ENCODE measurements at places on chromosomes 6 and 20. TPM values are rescaled to one million over a fixed set of nuclear protein-coding genes. Genes with fewer than 3 reads are reported as not detected.
A peak's percentile ranks its signal among the peaks of the same experiment; 100 is the strongest.

The NUP43 gene
- 36.2 TPM for total RNA-seq

- no peaks in the 10 kb centered on the region for H3K36me3 ChIP-seq
- H3K27me3 ChIP-seq: no peaks in the 10 kb centered on the region
- H3K4me3 ChIP-seq: no peak overlapping the region
- H3K27ac ChIP-seq: no peak overlapping the region
- no peak for DNase-seq
Observed at GRCh38 chr6:16158943-16159557, 30.2 kb downstream of the MYLIP start.

The SMLR1 gene
- not detected for total RNA-seq

- DNase-seq: no peak
- 0 out of 2 replicates have a peak, but pooled peaks cover 1% of the 10 kb centered on the region for H3K4me1 ChIP-seq
- H3K27me3 ChIP-seq: peaks cover 82% of the 10 kb centered on the region
- H3K4me3 ChIP-seq: no peak overlapping the region
Observed at GRCh38 chr20:63255931-63256704, 1.9 kb upstream of the NKAIN4 start.

GRCh38 chr6:15522026-15522425, 140.8 kb downstream of the DTNBP1 start:
- H3K4me3 ChIP-seq: no peak overlapping the region
- peaks cover 12% of the 10 kb centered on the region for H3K36me3 ChIP-seq
- DNase-seq: no peak
- no peak overlapping the region for H3K27ac ChIP-seq
- no peaks in the 10 kb centered on the region for H3K27me3 ChIP-seq
- H3K4me1 ChIP-seq: no peaks in the 10 kb centered on the region

- H3K36me3 ChIP-seq: no peaks in the 10 kb centered on the region
- no peak overlapping the region for H3K4me3 ChIP-seq
- no peak overlapping the region for H3K27ac ChIP-seq
- no peaks in the 10 kb centered on the region for H3K27me3 ChIP-seq
- DNase-seq: peak; percentile 6
Observed at GRCh38 chr20:53982624-53983023, 87.8 kb downstream of the BCAS1 start.

The OR2B6 gene
- total RNA-seq: 1.5 TPM

DNA sequence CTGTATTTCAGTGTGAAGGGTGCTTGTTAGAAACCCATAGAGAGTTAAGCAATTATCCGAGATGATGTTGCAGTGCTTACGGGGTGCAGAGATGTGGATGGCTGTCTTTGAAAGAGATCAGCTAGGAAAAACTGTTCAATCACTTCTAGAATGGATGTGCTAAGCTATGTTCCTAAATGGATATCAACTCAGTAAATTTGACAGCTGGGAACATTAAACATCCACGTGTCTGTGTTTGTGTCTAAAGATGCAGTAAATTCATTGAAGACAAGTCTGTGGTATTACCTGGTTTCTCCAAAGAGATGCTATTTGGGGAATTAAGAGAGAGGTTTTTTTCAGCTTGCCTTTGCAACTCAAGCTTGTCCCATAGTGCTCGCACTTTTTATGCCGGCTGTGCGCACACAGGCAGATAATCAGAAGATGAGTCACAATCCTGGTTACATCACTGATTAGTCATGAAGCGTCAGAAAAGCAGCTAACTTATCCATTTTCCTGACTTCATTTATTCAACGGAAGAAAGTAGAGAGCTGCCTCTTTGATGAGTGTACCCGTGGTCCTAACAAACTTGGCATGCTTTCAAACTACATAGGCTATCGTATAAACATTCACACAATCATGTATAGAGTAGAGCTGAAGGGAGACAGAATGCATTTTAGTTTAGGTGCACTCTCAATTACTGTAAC, 691.7 kb upstream of the SLC35B3 start:
- H3K36me3 ChIP-seq: no peaks in the 10 kb centered on the region
- H3K27ac ChIP-seq: no peak overlapping the region
- no peaks in the 10 kb centered on the region for H3K4me1 ChIP-seq
- no peak overlapping the region for H3K4me3 ChIP-seq
- DNase-seq: peak; percentile 52

DNA sequence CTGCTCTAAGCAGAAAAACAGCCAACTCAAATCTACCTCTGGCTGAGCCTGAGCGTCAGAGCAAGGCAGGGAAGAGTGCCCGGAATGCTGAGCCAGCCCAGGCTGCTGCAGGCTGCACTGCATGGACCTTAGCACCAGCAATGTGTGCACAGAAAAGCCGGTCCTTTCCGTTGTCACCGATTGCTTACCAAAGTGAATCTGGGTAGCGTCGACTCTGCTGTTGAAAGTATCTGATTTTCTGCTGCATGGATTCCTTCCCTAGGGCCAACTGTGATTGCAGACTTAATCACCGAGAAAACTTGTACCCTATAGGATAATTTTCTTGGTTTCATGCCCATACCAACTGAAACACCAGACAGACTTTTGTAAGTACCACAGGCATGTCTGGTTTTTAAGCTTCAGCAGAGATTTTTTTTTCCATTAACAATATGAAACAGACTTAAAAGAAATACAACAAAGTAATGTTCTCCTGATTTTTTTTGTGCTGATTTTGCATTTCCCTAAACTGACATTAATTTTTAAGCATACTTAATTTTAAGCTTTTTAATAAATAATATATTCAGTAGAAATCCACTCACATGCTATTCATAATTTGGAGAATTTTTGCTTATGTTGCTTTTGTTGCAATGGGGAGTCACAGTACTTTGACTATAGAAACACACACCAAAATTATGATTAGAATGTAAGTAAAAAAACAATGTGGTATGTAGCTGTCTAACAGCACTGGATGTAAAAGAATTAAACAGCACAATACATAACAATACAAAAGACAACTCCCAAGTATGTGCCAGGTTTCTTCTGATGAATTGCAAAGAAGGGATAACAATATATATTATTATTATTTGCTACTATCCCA, 218.0 kb downstream of the THBS2 start:
- no peaks in the 10 kb centered on the region for H3K4me1 ChIP-seq
- DNase-seq: no peak
- H3K4me3 ChIP-seq: no peak overlapping the region
- H3K27ac ChIP-seq: no peak overlapping the region
- no peaks in the 10 kb centered on the region for H3K36me3 ChIP-seq

The FAM184A gene
- total RNA-seq: 0.85 TPM

The SLC9A8 gene
- 12.7 TPM for total RNA-seq

- H3K36me3 ChIP-seq: no peaks in the 10 kb centered on the region
- peak; percentile 79 for DNase-seq
- no peaks in the 10 kb centered on the region for H3K27me3 ChIP-seq
- H3K4me3 ChIP-seq: peak overlapping the region; percentile 69
- H3K27ac ChIP-seq: peak overlapping the region; percentile 74
- H3K4me1 ChIP-seq: peaks cover 13% of the 10 kb centered on the region
Observed at GRCh38 chr6:26311385-26312095, 53.5 kb upstream of the BTN3A2 start.

The NFS1 gene
- 65.0 TPM for total RNA-seq

The FRK gene
- 14.4 TPM for total RNA-seq

DNA sequence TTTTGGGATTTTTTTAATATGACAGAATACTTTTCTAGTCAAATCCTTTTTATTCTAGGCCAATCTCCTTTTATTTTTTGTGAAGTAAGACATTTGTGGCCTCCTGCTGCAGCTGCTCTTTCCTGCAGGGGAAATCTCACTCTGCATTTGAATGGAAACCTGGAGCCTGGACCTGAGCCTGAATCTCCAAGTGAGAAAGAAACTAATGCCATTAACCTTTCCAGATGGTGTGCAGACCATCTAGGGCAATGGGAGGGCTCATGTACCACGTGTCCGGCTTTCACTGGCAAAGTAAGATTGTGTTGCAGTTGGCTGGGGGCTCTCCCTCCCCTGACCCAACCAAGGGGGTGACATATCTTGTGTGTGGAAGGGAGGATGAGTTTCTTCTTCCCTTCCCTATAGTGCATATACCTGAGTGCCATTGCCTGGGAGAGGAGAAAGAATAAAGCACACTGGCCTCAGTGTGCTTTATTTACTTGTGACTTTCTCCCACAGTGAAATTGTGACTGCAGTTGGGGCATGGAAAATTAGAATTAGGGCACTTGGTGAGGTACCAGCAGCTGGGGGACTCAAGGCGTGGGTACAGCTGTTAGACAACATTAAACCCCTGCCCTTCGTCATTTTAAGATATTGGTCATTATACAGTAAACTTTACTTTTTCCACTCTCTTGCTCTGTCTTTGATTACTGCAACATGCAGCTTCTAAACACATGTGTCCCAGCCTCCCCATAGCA, 159.8 kb upstream of the RIN2 start:
- DNase-seq: peak; percentile 17
- H3K27ac ChIP-seq: no peak overlapping the region
- no peaks in the 10 kb centered on the region for H3K36me3 ChIP-seq
- H3K27me3 ChIP-seq: peaks cover 70% of the 10 kb centered on the region
- H3K4me1 ChIP-seq: no peaks in the 10 kb centered on the region

- H3K36me3 ChIP-seq: no peaks in the 10 kb centered on the region
- no peaks in the 10 kb centered on the region for H3K4me1 ChIP-seq
- no peak for DNase-seq
- peaks cover 33% of the 10 kb centered on the region for H3K27me3 ChIP-seq
- H3K4me3 ChIP-seq: no peak overlapping the region
Observed at GRCh38 chr20:17364681-17365080, 137.8 kb downstream of the PCSK2 start.

The NKX2-2 gene
- not detected for total RNA-seq

GRCh38 chr20:25394276-25394675, 3.6 kb upstream of the ABHD12 start:
- no peaks in the 10 kb centered on the region for H3K36me3 ChIP-seq
- DNase-seq: no peak
- peaks cover 37% of the 10 kb centered on the region for H3K4me1 ChIP-seq

DNA sequence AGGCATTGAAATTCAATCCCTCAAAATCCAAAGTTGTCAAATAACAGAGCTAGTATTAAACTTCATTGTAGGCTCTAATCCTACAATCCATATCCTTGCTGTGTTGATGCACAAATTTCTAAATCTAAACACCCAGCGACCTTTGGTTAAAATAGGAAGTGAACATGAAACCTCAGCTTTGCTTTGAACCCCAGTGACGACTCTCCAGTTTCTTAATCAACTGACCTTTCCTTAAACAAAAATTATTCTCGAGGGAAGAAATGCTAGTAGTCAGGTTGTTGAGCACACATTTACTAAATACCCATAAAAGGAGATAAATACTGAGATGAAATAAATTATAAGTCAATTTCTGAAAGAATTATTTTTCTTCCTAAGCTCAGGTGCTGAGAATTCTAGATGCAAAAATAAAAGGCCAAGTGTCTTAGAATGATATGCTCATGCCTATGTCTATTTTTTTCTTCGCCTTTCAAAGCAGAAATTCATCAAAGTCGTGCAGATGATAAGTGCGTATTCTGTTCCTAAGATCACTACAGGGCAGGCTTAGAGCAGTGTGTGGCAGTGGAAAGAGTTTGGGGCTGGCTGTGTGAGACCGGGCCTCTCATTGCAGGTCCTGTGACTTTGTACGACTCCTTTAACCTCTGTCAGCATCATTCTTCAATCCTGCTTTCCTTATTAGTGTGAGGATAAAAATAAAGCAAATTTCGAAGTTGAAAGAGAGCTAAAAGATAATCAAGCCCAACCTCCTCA, 208.7 kb downstream of the PRL start:
- H3K4me3 ChIP-seq: no peak overlapping the region
- no peak overlapping the region for H3K27ac ChIP-seq
- H3K27me3 ChIP-seq: no peaks in the 10 kb centered on the region
- H3K36me3 ChIP-seq: no peaks in the 10 kb centered on the region

DNA sequence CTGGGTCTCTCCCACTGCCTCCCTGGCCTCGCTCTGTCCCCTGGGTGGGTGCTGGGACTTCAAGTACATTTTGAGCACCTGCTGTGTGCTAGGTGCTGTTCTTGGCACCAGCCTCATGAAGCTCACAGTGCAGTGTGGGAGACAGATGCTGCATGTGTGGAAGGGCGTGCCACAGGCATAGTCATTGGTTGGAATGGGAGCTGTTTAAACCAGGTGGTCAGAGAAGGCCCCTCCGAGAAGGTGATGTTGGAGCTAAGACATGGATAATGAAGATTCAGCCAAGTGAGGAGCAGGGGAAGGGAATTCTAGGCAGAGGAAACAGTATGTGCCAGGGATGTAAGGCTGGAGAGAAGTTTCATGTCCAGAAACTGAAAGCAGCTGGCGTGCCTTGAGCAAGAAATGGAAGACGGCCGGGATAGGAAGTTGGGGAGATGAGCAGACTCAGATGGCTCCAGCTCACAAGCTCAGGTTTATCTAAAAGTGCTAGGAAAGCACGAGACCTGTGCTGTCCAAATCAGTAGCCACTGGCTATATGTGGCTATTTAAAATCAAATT, 9.9 kb downstream of the LPIN3 start:
- no peak overlapping the region for H3K27ac ChIP-seq
- no peaks in the 10 kb centered on the region for H3K4me1 ChIP-seq
- H3K27me3 ChIP-seq: no peaks in the 10 kb centered on the region

DNA sequence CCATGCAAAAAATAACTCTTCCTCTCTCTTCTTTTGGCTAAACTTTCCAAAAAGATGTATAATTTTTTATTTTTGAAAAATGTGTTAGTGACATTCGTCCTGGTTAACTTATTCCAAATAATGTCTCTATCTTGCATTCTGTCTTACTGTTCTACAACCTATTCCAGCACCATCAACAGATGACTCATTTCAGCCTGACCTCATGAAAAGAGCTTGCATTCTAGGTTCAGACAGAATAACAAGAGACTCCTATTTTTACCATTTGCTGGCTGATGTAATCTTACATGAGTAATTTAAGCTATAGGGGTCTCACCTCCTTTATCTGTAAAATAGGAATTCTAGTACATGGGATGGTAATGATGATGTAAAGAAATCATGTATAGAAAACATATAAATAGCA, 109.0 kb downstream of the FUT9 start:
- 0 out of 2 replicates have a peak overlapping the region, but pooled peaks have one; percentile 11 for H3K27ac ChIP-seq
- no peak overlapping the region for H3K4me3 ChIP-seq
- H3K27me3 ChIP-seq: no peaks in the 10 kb centered on the region
- H3K36me3 ChIP-seq: no peaks in the 10 kb centered on the region

The TBC1D32 gene
- 14.0 TPM for total RNA-seq

- H3K27ac ChIP-seq: no peak overlapping the region
- no peaks in the 10 kb centered on the region for H3K4me1 ChIP-seq
- no peaks in the 10 kb centered on the region for H3K36me3 ChIP-seq
- DNase-seq: no peak
Observed at GRCh38 chr6:39786649-39787048, 5.5 kb upstream of the DAAM2 start.

GRCh38 chr6:33028220-33028849, 18.9 kb upstream of the HLA-DOA start:
- H3K27me3 ChIP-seq: peaks cover 47% of the 10 kb centered on the region
- H3K27ac ChIP-seq: no peak overlapping the region
- no peaks in the 10 kb centered on the region for H3K36me3 ChIP-seq

- DNase-seq: no peak
- peaks cover 51% of the 10 kb centered on the region for H3K27me3 ChIP-seq
- no peak overlapping the region for H3K4me3 ChIP-seq
- no peak overlapping the region for H3K27ac ChIP-seq
Observed at GRCh38 chr6:169292338-169293124, 38.9 kb upstream of the THBS2 start.

DNA sequence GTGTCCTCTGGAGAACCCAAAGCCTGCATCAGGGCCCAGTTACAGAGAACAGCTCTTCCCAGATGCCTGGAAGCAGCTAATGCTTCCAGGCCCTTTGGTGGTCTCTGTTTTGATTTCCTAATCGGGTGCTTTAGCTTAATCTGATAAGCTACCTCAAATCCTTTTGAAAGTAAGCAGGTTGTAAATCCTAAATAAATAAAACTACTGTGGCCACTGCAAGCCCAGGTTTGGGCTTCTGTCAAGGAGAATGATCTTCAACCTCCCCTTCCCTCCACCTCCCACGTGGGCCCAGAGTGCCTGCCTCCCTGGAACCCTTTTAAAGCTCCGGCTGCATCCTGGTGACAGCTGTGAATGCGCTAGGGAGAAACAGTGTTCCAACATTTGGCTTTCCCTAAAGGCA, 25.2 kb upstream of the FYN start:
- H3K4me1 ChIP-seq: no peaks in the 10 kb centered on the region
- H3K27ac ChIP-seq: no peak overlapping the region
- no peak overlapping the region for H3K4me3 ChIP-seq
- no peaks in the 10 kb centered on the region for H3K36me3 ChIP-seq
- no peaks in the 10 kb centered on the region for H3K27me3 ChIP-seq

All from PC-9 (cell line).